Type B pancreatic cell (in vitro differentiated cells): ENCODE measurements at places on chromosomes 6 and 20.
A peak's percentile ranks its signal among the peaks of the same experiment; 100 is the strongest.

GRCh38 chr20:46814366-46815232, 80.0 kb upstream of the EYA2 start:
- H3K27me3 ChIP-seq: peaks cover 10% of the 10 kb centered on the region
- no peak overlapping the region for H3K4me3 ChIP-seq
- no peaks in the 10 kb centered on the region for H3K36me3 ChIP-seq
- H3K4me1 ChIP-seq: peaks cover 19% of the 10 kb centered on the region
- peak; percentile 52 for DNase-seq
- peak overlapping the region; percentile 23 for H3K27ac ChIP-seq

DNA sequence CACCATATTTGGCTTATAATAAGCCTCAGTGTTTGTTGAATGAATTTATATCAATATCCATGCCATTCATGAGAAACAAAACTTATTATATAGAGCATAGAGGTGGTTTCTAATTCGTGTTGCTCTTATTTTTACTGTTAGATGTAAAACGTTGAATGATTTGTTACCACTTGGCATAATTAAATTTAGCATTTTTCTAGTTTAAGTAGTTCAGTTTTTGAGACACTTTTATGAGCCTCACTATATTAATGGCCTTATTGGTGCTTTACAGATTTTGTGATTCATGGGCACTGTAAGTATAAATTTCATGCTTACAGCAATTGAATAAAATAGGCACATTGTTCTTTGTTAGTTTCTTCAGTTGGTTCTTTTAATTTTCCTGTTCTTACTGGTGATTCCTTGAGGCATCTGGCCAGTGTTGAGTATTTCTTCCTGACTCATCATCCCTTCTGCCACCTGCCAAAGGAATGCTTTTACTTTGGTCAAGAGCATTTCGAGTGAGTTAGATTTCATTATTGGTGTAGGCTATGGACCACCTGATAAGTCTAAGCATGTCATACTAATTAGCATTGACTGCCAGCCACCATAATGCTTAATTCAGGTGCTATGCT, 34.8 kb downstream of the CDKAL1 start:
- H3K27ac ChIP-seq: no peak overlapping the region
- no peaks in the 10 kb centered on the region for H3K27me3 ChIP-seq
- DNase-seq: no peak
- peaks cover 18% of the 10 kb centered on the region for H3K36me3 ChIP-seq

GRCh38 chr6:107784669-107785068, 39.4 kb downstream of the SCML4 start:
- H3K27ac ChIP-seq: no peak overlapping the region
- H3K36me3 ChIP-seq: no peaks in the 10 kb centered on the region
- H3K27me3 ChIP-seq: peaks cover 12% of the 10 kb centered on the region
- H3K4me3 ChIP-seq: no peak overlapping the region
- no peaks in the 10 kb centered on the region for H3K4me1 ChIP-seq
- no peak for DNase-seq

DNA sequence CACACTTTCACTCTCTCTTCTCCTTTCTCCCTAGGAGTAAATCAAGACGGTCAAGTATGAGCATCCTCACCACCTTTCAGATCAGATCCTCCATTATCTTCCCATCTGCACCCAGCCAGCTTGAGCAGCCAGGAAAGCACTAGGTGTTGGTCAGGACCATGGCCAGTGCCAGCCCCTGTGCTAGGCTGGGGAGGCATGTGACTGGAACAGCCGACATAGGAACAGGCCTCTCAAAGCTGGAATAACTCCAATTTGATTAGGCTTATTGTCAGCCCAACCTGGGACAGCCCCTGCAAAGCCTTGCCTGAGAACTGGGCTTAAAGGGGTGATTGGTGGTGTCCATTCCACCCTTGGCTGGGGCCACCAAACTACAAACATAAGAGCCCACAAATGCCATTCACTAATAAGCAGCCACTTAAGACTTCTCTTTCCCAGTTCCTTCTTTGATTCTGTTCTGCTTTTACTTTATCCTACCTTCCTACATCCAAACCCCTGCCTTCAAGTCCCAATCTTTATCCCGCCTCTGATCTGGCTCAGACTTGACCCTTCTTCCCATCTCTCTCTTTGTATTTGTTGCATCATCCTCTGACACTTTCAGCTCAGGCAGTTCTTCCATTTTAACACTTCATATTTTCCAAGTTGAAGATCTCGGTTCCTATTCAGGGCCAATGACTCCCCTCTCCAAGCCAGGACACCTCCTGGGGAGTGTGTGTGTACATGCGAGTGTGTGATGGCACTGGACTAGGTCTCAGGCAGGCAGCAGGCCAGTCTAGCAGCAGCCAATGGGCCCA, 4.5 kb upstream of the TREM2 start:
- no peak overlapping the region for H3K4me3 ChIP-seq
- peaks cover 35% of the 10 kb centered on the region for H3K27me3 ChIP-seq
- peak; percentile 67 for DNase-seq
- H3K4me1 ChIP-seq: no peaks in the 10 kb centered on the region

- peak overlapping the region; percentile 6 for H3K27ac ChIP-seq
- no peaks in the 10 kb centered on the region for H3K36me3 ChIP-seq
- H3K27me3 ChIP-seq: peaks cover 7% of the 10 kb centered on the region
- H3K4me3 ChIP-seq: no peak overlapping the region
- H3K4me1 ChIP-seq: peaks cover 47% of the 10 kb centered on the region
Measured at GRCh38 chr6:52328729-52329128, 33.2 kb upstream of the PAQR8 start.

DNA sequence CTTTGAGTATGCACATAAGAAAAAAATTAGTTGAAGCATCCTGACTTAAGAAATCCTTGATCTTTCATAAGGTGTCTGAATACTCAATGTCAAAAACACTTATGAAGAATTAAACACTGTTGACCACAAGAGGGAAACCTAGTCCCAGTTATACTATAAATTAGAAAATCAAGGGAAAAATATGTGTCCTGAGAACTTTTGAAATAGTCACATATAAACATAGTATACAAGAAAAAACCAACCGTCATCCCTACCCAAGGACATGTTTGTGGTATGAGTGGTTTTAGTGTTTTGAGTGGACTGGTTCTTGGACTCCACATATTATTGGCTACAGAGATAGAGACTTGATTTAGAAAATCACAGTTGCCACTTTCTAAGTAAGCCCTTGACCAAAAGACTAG, 7.6 kb upstream of the HLA-DRA start:
- peaks cover 7% of the 10 kb centered on the region for H3K27me3 ChIP-seq
- no peak overlapping the region for H3K4me3 ChIP-seq
- no peaks in the 10 kb centered on the region for H3K36me3 ChIP-seq

GRCh38 chr6:6008648-6009421, 2.1 kb upstream of the NRN1 start:
- H3K4me3 ChIP-seq: peak overlapping the region; percentile 81
- no peaks in the 10 kb centered on the region for H3K36me3 ChIP-seq
- DNase-seq: peak; percentile 78
- peaks cover 16% of the 10 kb centered on the region for H3K4me1 ChIP-seq

- DNase-seq: no peak
- H3K27ac ChIP-seq: no peak overlapping the region
- no peaks in the 10 kb centered on the region for H3K27me3 ChIP-seq
- no peak overlapping the region for H3K4me3 ChIP-seq
- no peaks in the 10 kb centered on the region for H3K4me1 ChIP-seq
Measured at GRCh38 chr6:135985471-135985870, 134.0 kb downstream of the PDE7B start.

GRCh38 chr6:21666201-21666691, 72.7 kb downstream of the SOX4 start:
- peaks cover 48% of the 10 kb centered on the region for H3K27me3 ChIP-seq
- no peak for DNase-seq
- H3K4me3 ChIP-seq: peak overlapping the region; percentile 95

- H3K27me3 ChIP-seq: no peaks in the 10 kb centered on the region
- peaks cover 28% of the 10 kb centered on the region for H3K36me3 ChIP-seq
- H3K27ac ChIP-seq: no peak overlapping the region
- H3K4me1 ChIP-seq: peaks cover 5% of the 10 kb centered on the region
- DNase-seq: no peak
- no peak overlapping the region for H3K4me3 ChIP-seq
Measured at GRCh38 chr6:13579911-13580310, 5.5 kb downstream of the SIRT5 start.

DNA sequence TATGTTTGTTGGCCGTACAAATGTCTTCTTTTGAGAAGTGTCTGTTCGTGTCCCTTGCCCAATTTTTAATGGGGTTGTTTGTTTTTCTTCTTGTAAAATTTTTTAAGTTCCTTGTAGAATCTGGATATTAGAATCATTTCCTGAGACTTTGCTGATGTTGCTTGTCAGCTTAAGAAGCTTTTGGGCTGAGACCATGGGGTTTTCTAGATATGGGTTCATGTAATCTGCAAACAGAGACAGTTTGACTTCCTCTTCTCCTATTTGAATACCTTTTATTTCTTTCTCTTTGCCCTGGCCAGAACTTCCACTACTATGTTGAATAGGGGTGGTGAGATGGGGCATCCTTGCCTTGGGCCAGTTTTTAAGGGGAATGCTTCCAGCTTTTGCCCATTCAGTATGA, 82.6 kb downstream of the SLC24A3 start:
- peaks cover 3% of the 10 kb centered on the region for H3K36me3 ChIP-seq
- H3K4me1 ChIP-seq: peaks cover 5% of the 10 kb centered on the region
- H3K27ac ChIP-seq: no peak overlapping the region
- DNase-seq: no peak
- H3K4me3 ChIP-seq: no peak overlapping the region

DNA sequence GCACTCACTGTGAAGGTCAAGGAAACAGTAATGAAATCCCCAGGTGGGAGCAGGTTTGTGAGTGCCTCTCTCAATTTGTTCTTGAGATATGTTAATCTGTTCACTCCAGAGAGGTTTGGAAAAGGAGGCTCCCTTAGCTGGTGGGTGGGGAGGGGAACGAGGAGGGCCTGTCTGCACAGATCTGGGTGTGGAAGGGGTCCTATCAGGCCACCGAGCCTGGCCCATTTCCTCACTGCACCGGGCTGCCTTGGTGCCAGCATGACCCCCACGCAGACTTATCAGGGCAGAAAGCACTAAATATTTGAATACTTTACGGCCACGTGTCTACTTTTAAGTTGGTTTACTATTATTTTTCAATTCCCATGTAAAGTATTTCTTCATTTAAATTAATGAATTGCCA, 8.3 kb downstream of the AGPAT4 start:
- no peak overlapping the region for H3K27ac ChIP-seq
- H3K36me3 ChIP-seq: peaks cover 34% of the 10 kb centered on the region
- H3K27me3 ChIP-seq: no peaks in the 10 kb centered on the region
- peaks cover 35% of the 10 kb centered on the region for H3K4me1 ChIP-seq
- no peak for DNase-seq

GRCh38 chr6:13402711-13403110, 74.4 kb upstream of the TBC1D7 start:
- DNase-seq: no peak
- peaks cover 11% of the 10 kb centered on the region for H3K4me1 ChIP-seq
- H3K4me3 ChIP-seq: no peak overlapping the region
- H3K27me3 ChIP-seq: peaks cover 3% of the 10 kb centered on the region

GRCh38 chr20:35306931-35307517, 14.8 kb upstream of the FAM83C start:
- H3K27me3 ChIP-seq: no peaks in the 10 kb centered on the region
- H3K4me1 ChIP-seq: peaks cover 21% of the 10 kb centered on the region
- H3K36me3 ChIP-seq: peaks cover 5% of the 10 kb centered on the region

DNA sequence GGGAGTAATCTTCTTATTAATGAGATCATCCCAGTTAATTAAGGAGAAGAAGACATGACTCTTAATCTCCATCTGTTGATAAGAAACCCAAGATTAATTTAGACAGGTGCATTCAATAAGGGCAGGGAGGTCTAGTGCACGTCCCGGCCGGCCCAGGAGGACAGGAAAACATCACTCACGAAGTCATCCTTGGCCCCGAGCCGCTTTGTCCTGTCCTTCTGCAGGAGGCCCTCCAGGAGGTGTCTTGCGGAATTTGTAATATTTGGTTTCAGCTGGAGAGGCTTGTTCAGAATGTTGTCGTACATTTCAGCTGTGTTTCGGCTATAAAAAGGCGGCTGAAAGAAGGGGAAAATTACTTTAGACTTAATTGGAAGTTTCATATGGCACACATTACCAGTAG, 118.4 kb upstream of the SLC2A12 start:
- DNase-seq: no peak
- H3K27ac ChIP-seq: no peak overlapping the region
- peak overlapping the region; percentile 95 for H3K4me3 ChIP-seq
- peaks cover 35% of the 10 kb centered on the region for H3K36me3 ChIP-seq

- peaks cover 32% of the 10 kb centered on the region for H3K4me1 ChIP-seq
- no peak overlapping the region for H3K27ac ChIP-seq
- no peaks in the 10 kb centered on the region for H3K27me3 ChIP-seq
- H3K4me3 ChIP-seq: no peak overlapping the region
Measured at GRCh38 chr20:53124803-53125202, 152.6 kb downstream of the TSHZ2 start.

DNA sequence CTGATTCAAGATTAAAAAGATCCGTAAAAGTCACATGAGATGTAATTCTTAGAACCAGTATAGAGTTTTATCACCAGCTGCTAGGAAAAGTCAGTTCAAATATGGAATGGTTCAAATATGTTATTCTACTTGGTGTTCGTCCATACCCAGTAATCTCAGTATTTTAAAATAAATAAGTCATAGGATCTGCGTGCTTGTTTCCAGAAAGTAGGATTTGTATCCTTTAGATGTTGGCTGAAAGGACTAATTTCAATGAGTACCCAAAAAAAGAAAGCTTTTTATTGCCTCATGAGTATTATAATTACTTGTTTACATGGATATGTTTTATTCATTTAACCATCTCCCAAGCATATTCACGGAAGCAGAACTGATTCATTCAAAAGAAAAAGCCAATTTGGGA, 12.2 kb downstream of the TPD52L1 start:
- no peak for DNase-seq
- H3K36me3 ChIP-seq: peaks cover 20% of the 10 kb centered on the region
- H3K27ac ChIP-seq: no peak overlapping the region

DNA sequence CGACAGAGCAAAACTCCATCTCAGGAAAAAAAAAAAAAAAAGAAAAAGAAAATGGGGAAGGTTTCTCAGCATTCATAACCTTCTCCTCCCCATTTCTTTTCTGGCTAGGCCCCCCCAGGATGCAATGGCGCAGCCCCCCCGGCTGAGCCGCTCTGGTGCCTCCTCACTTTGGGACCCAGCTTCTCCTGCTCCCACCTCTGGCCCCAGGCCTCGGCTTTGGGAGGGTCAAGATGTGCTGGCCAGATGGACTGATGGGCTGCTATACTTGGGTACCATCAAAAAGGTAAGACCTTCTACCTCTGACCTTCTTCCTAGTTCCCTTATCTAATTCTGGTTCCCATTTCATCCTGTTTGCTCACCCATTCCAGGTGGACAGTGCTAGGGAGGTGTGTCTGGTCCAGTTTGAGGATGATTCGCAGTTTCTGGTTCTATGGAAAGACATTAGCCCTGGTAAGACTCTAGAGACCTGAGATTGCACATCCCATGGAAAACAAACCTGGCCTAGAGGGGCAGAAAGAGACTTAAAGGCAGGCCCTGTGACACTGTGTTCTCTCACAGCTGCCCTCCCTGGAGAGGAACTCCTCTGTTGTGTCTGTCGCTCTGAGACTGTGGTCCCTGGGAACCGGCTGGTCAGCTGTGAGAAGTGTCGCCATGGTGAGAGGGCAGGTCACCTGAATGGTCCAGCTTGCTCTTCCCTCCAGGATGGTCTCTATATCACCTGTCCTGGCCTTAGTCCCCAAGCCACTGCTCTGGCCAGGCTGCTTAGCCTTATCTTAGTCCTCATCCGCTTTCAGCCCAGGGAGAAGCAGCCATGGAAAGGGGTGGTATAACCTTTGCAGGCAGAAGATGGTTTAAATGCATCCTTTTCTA, 1.6 kb downstream of the PHF1 start:
- peak overlapping the region; percentile 70 for H3K27ac ChIP-seq
- H3K4me1 ChIP-seq: peaks cover 46% of the 10 kb centered on the region
- no peaks in the 10 kb centered on the region for H3K27me3 ChIP-seq
- H3K4me3 ChIP-seq: peak overlapping the region; percentile 76
- no peak for DNase-seq
